ENCODE measurements at places on chromosomes 2 and 18. TPM values are rescaled to one million over a fixed set of nuclear protein-coding genes. Genes with fewer than 3 reads are reported as not detected.

Gene ASAP2
- total RNA-seq: 20.0 TPM

Gene GPR35
- 0.26 TPM for total RNA-seq

Gene ANKRD30BL
- not detected for total RNA-seq

Gene MC5R
- total RNA-seq: not detected

Gene SLC16A14
- total RNA-seq: 2.4 TPM

Gene EVA1A
- total RNA-seq: 4.6 TPM

Gene SP9
- total RNA-seq: not detected

Gene EN1
- not detected for total RNA-seq

Gene NAB1
- 106 TPM for total RNA-seq

Gene CCDC102B
- 1.6 TPM for total RNA-seq

Gene DUSP2
- 5.3 TPM for total RNA-seq

Gene CD226
- total RNA-seq: 0.53 TPM

Gene KIAA2012
- total RNA-seq: not detected

Gene ANKRD29
- 15.0 TPM for total RNA-seq

Gene TANK
- 68.7 TPM for total RNA-seq

Gene CAMKMT
- 9.0 TPM for total RNA-seq

Gene SPP2
- total RNA-seq: not detected

Gene CCDC148
- total RNA-seq: 0.26 TPM

Gene GTF2A1L
- total RNA-seq: not detected

Gene CXCR4
- total RNA-seq: under 0.01 TPM

Gene ZNF385B
- not detected for total RNA-seq

Gene UGT1A5
- total RNA-seq: 0.26 TPM

Gene MEP1B
- total RNA-seq: not detected

Gene GNAL
- 8.8 TPM for total RNA-seq

Gene SLC19A3
- not detected for total RNA-seq

Gene CXCR2
- total RNA-seq: not detected

Gene ADRA2B
- total RNA-seq: not detected

Gene TBC1D8
- total RNA-seq: 25.3 TPM

Gene SERPINB3
- 22.4 TPM for total RNA-seq

Gene PTPN4
- total RNA-seq: 34.2 TPM

Gene APOB
- total RNA-seq: under 0.01 TPM

Gene VSNL1
- total RNA-seq: 0.64 TPM

Gene SPR
- 12.2 TPM for total RNA-seq

Gene RSAD2
- 0.53 TPM for total RNA-seq

Gene ARHGEF4
- total RNA-seq: 107 TPM

Gene TNP1
- total RNA-seq: not detected

Gene ZSWIM2
- total RNA-seq: not detected

Gene CNOT11
- total RNA-seq: 15.5 TPM

Gene KLHL29
- 5.0 TPM for total RNA-seq

Gene NPHP1
- total RNA-seq: 2.4 TPM

Gene REG3G
- total RNA-seq: not detected

Gene ERFE
- 4.2 TPM for total RNA-seq

Gene EMILIN2
- total RNA-seq: 0.38 TPM

Gene SMIM21
- not detected for total RNA-seq

Gene GDF7
- 0.13 TPM for total RNA-seq

Gene BOLL
- not detected for total RNA-seq

Gene ANKRD62
- 0.13 TPM for total RNA-seq

Gene MROH2A
- total RNA-seq: not detected

Gene EXOC6B
- 41.7 TPM for total RNA-seq

Gene TEKT4
- total RNA-seq: not detected

Gene AFF3
- not detected for total RNA-seq

Gene FBXO36
- 3.4 TPM for total RNA-seq

Gene TMEM87B
- total RNA-seq: 37.1 TPM

Gene SULT1C4
- not detected for total RNA-seq

Gene ABHD1
- total RNA-seq: not detected

Gene GALNT13
- 1.3 TPM for total RNA-seq

Gene TMX3
- total RNA-seq: 40.2 TPM

Gene GTF3C2
- total RNA-seq: 20.9 TPM

Gene DSG4
- total RNA-seq: under 0.01 TPM

Gene RIF1
- 25.3 TPM for total RNA-seq

Measured in bronchial epithelial cell (primary cell).